Activated T-cell treated with anti-CD3 and anti-CD28 coated beads for 4 hours (primary cell): ENCODE measurements at places on chromosomes 2 and 18.

DNA sequence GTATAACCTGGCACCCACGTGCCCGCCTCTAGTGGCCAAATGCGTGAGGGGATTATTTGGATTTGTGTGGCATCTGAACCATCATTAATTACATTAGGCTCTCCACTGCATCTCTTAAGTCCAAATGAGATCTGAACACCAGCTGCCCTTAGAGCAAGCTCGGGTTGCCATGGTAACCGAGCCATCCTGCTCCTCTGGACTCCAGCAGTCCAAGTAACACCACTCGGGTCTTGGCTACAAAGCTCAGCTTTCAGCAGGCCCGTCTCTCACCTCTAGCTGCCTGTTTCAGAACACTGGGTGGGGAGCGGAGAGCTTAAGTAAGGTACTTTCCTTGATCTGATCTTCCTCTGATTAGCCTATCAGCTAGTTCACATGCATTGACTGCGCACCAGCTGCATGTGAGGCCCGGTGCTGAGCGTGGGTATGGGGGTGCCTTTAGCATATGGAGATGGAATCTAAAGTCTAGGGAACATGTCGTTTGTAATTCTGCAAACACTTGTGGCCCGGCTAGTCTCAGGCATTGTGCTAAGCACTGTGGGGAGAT lies 14.1 kb upstream of the CYS1 start:
- no peak for DNase-seq

DNA sequence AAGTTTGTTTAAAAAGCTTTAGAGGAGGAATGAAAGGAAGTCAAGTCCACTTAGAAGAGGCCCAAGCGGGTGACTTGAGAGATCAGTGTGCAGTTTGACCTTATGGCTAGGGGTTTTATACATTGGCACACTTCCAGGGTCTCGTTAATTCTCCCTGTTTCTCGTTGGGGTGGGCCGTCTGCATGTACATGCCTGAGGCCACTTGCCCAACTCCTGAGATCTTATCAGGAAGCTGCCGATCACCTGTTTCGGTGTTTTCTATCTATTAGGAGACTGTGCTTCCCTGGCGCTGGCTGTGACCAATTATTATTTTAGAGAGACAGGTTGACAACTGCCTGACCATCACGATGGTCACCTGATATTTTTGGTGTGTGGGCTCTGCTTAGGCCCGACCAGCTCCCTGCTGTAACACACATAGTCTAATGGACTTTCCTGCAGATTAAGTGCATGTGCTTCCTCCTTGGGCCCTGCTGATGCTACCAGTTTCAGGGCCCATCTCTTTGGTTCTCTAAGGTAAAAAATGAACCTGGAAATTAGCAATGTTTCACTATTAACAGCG lies 31.0 kb upstream of the MSH6 start:
- no peak for DNase-seq

DNA sequence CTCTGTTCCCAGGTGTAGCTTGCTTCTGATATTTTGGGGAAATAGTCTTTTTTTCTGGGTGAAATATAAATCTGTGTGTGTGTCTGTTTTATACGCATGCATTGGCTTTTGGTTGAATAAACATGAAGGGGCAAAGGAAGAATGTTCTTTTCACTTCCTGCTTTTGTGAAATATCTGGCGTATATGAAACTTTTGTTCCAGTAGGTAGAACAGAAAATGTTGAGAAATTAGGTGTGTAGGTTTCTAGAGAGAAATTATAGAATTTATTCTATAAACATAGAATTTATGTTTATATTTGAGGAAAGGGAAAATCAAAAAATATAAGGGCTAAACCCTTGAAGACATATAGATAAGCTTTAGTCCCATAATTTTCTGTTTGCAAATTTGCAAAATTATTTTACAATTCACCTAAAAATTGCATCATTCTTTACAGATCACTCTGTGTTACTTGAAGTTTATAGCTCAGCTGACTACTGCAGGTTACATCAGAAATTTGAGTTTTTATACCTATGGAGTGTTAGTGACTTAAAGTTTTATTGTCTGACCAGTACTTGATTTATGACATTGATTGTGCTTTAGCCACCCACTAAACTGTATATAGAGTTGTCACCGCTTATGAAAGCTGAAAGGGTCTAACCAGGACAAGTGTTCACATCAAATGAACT lies 116.1 kb downstream of the FAM117B start:
- DNase-seq: no peak

GRCh38 chr2:38115216-38116032 lies 39.5 kb upstream of the CYP1B1 start:
- peak; percentile 50 for DNase-seq

DNA sequence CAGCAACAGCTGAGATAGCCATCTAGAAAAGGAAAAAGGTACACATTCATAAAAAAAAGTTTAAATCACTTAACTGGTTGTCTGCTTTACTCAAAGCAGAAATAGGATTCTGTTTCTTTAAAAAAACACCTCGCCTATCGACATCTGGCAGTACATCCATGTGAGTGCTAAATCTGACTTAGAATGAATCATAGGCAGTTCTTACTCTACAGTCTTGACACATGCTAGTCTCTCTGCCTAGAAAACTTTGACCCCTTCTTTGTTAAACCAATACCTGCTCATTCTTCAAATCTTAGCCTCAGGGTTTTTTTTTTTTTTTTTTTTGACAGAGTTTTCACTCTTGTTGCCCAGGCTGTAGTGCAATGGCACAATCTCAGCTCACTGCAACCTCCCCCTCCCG lies 37.1 kb upstream of the GPR75 start:
- DNase-seq: no peak

DNA sequence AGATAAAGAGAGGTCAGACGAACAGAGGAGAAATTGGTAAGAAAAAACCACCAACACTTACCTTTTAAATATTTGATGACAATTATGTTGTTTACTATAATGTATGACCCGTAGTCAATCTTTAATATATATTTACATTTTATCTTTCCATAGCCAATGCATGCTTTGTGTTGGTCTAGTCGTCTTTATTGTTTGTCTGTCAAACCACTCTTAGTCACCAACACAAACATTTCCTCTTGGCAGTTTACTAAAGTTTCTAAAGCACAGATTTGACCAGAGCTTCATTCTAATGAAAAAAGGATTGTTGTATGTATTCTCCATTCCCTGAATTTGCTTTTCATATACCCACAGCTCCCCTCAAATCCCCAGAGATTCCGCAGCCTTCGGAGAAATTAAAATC lies 784.7 kb upstream of the PIK3C3 start:
- no peak for DNase-seq

DNA sequence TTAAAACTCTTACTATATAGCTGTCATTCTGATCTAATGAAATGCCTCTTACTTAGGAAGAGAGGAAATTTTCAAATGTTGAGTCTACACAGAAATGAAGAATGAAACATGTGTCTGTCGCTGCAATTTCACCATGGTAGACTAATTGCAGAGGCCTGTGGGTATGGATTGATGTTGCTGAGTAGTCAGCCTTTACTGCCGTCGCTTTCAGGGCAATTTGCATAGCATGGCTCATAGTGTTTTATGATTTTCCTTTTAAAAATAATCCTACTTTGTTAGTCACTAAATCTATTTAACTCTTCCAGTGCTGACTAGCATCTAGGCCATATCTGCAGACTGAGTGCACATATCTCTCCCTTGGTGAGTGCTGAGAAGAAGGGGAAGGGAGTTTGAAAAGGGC lies 819.2 kb downstream of the SATB2 start:
- DNase-seq: no peak

DNA sequence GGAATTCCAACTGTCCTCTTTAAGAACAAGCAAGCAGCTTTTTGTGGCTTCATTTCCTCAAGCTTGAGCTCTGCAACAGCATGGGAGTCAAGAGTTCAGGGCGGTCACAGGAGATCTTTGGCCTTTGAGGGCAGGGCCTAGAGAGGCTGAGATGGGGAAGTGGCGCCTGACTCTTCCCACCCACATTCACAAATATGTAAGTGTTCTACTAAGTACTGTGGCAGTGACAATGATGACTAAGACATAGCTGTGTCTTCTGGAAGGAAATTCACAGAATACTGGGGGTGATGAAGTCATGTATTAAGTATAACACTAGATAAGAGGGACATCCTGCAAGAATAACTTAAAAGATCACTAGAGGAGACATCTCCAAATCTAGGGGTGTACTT lies 15.0 kb downstream of the RND3 start:
- no peak for DNase-seq

GRCh38 chr2:39597314-39597713 lies 68.4 kb upstream of the TMEM178A start:
- no peak for DNase-seq

DNA sequence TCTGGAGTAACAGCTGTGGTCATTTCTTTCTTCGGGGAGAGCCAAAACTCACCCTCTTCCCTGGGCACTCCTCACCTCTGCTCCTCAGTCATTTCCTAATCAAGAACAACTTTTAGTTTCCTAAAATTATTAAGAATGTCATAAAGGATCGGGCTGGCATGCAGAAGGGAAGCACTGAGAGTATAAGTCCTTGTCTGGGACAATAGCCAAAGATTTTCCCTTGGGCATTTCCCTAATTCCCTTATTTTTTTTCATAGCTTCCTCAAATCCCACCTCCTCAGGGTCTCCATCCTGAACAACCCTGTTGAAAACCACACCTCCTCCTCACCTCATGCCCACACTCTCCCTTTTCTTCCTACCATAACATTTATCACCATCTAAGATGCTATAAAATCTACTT lies 115.0 kb downstream of the MREG start:
- no peak for DNase-seq

GRCh38 chr2:182761903-182762302 lies 45.8 kb downstream of the DNAJC10 start:
- no peak for DNase-seq

- DNase-seq: no peak
Observed at GRCh38 chr2:142734231-142734630, 143.2 kb upstream of the KYNU start.

GRCh38 chr2:43104106-43104505 lies 122.3 kb downstream of the ZFP36L2 start:
- DNase-seq: no peak

- no peak for DNase-seq
Observed at GRCh38 chr2:128494640-128495321, 176.1 kb upstream of the HS6ST1 start.

DNA sequence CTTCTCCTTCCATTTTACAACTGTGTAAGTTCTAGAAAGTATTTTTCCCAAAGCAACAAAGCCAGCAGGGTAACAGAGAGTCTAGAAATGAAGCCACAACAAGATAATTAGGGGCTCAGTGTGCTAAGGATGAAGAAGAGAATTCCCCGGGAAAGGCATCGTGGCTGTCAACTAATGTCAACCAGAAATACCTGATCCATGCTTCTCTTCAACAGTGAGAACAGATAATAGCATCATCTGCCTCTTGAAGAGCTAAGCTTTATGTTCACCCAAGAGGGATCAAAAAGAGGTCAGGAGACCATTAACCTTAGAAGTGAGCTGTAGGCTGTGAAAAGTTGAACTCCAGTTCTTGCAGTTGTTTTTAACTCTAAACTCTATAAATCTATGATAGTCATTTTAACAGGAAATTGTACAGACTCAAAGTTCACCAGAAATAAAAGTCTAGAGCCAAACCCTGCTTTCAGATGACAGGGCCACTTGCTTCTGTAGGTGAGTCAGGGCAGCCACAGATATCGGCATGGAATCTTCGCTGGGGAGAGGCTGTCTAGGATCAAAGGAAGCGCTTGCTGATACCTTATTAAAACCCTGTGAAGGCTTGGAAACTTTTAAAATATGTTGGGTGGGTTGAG lies 540.7 kb upstream of the ID2 start:
- DNase-seq: no peak

DNA sequence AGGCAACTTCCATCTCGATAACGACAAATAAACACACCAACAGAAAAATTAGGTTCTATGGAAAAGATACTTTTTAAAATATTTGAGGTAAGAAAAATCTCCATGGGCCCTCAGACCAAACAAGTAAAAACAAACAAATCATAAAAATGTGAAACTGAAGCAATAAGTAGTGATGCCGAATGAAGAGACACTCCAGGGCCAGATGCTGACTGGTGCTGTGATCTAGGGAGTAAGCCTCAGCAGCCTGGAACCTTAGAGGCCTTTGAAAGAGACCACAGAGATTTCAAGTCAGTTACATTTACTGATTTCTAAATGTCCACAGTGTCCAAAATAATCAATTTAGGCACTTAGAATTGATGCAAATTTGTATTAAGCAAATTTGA lies 1144.7 kb downstream of the CNTNAP5 start:
- no peak for DNase-seq

DNA sequence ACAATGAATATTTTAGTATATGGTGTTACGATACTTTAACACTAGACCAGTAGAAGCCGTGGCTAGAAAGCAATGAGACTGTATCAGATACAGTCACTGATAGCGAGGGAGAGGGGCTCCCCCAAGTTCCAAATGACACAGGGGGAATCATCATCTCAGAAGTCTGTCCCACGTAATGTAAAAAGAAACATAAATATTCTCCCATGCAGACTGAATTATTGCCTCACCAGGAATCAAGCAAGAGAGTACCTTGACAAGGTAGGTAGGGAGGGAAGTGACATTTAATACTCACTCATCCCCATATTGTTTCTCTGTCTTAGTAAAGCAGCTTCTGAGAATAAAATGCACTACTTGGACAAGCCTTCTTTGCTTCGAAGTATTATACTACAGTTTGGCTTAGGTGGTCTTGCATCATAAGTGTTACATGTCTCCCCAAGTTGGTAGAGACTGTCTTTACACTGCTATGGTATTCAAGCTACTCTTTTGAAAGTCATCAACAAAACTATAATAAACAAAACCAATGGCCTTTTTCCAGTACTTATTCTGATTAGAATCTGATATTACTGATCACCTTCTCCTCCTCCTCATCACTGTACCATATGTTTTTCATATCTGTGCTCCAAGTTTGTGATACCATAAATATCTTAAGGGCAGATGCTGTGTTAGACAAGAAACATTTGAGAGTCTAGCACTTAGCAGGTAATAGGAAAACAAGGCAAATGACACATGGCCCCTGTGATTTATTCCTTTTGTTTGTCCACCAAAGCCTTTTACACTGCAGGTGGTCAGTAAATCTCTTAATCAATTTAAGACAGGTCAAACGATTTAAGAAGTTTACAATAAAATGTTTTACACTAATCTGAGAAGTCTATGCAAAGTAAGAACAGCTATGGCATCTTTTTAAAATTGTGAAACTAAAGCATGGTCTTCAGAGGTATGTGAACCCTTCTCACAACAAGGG lies 2.7 kb downstream of the LAPTM4A start:
- no peak for DNase-seq

GRCh38 chr2:128343459-128343858 lies 24.8 kb upstream of the HS6ST1 start:
- no peak for DNase-seq

DNA sequence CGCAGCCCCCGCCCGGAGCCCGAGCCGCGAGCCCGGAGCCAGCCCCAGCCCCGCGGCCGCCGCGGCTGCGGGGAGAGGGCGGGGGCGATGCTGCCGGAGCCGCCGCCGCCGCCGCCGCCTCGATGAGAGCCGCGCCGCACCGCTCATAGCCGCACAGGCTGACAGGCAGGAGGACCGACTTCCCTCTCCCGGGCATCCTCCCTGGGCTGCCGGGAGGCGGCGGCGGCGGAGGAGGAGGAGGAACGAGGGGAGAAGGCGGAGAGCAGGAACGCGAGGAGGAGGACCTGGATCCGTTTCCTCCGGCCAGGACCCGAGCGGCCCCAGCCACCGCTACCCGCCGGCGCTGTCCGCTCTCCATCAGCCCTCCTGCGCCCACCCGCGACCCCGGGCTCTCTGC lies 370 bp downstream of the KLHL29 start:
- no peak for DNase-seq
